ENCODE measurements at places on chromosomes 12 and 14. TPM values are rescaled to one million over a fixed set of nuclear protein-coding genes. Genes with fewer than 3 reads are reported as not detected.

- no peak for DNase-seq
These were observed 10.9 kb downstream of the NAA25 start for GRCh38 chr12:112097641-112098040.

- no peak for DNase-seq
These were observed 108.2 kb downstream of the STXBP6 start for GRCh38 chr14:24941719-24942118.

DNA sequence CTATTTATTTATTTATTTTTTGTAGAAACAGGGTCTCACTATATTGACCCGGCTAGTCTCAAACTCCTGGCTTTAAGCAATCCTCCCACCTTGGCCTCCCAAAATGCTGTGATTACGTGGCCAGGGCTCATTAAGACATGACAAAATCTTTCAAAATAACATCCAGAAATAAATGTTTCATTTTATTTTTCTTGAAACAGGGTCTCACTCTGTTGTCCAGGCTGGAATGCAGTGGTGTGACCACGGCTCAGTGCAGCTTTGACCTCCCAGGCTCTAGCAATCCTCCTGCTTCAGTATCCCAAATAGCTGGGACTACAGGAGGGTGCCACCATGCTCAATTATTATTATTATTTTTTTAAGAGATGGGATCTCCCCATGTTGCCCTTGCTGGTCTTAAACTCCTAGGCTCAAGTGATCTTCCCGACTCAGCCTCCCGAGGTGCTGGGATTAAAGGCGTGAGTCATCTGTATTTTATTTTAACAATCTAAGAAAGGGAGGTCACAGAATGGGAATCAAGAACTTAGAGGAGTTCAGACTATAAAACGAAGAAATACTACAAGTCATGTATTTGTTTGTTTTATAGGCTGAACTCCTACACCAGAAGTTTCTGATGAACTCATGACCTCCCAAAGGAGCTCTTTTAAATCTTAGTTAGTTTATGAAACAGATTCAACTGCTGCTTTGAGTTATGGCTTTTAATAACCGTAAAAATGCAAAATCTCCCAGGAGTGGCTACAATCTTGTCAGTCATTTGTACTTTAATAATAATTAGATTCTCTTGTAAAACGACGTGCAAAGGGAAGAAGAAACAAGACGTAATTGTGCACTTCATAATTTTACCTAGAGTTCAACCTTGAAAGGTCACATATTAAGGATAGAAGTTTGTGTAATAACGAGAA lies 2.1 kb upstream of the TMEM263 start:
- peak; percentile 14 for DNase-seq

DNA sequence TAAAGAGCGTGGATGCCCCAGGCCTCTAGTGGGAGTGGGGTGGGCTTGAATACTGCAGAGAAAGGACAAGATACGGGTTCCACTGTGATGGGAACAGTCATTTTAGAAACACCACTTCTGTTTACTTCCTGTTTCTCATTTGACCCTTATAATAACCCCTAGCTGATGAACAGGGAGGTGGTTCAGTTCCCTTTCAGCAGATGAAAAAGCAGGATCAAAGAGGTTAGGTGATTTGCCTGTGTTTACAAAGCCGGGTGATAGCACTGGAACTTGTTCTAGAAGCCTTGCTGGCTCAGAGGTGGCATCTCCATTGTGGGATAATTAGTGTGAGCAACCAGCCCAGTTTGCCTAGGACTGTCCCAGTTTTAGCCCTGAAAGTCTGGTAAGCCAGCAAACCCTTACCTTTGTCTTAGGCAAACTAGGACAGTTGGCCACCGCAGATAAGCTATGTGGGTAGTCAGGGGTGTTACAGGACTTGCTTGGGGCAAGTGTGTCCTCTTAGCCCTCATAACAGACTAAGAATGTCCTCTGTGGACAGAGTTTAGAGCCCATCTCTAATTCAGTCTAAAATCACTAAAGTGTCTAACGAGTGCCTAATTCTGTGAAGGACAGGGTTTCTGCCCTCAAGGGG lies 7.5 kb upstream of the LRP1-AS start:
- no peak for DNase-seq

FAM216A gene
- 33.8 TPM for total RNA-seq

GRCh38 chr12:80860928-80861327 lies 76.8 kb downstream of the LIN7A start:
- DNase-seq: no peak

GRCh38 chr14:43003845-43004244 lies 1397.2 kb downstream of the LRFN5 start:
- DNase-seq: no peak

SLC7A7 gene
- 0.51 TPM for total RNA-seq

OAS3 gene
- 35.4 TPM for total RNA-seq

DNA sequence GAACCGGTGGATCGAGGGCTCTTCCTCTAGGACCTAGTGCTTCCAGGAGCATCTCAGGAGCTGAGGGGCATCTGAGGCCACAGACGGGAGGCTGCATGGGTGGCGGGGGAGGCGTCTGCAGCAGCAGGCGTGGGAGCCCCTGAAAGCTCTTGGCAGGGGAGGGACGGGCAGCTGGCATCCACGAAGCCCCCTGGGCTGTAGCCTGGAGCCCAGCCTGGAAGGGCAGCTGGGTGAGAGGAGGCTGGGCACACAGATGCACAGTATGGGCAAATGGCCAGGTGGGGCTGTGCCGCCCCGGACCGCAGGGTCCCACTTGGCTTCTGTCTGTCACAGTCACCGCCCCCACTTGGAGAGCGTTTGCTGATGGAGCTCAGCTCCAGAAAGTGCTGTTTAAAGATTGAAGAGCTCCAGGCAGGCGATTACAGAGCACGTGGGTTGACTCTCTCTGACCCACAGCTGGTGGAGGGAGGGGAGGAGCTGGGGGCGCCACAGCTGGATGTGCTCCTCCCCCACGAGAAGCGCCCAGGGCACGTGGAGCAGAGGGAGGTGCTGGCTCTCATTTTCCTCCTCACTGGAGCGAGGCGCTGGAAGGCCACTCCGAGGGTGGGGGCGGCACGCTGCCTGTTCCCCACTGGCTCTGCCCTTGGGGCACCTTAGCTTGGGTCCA lies 155.0 kb upstream of the C14orf180 start:
- DNase-seq: no peak

DNA sequence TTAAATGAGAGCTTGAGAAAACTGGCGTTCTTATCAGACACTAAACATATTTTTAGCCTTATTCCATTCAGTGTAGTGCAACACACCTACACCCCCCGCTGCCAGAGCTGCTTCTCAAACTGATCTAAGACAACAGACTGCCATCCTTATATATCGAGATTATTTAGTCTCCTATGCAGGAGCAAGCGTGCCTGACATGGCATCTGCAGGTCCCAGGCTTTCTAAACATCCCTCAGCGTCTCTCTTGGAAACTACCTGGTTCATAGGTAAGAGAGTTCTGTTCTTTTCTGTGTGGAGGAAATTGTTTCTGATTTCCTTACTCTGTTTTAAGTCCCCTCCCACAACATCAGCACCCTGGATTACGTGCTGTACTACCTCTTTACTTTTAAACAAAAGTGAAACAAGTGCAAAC lies 117.1 kb upstream of the PTPRB start:
- DNase-seq: no peak

DNA sequence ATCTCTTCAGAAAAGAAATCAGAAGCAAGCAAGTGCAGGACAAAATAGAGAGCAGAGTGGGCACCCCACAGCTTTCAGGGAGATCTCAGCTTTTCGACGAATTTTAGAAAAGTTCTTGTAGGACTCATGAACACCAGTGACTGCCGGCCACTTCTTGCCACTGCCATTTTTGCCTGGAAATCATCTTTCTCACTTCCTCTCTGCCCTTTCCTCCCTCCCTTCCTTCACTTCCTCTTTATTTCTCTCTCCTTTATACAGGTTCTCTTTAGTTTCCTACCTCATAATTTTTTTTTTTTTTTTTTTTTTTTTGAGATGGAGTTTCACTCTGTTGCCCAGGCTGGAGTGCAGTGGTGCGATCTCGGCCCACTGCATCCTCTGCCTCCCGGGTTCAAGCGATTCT lies 185.6 kb downstream of the APAF1 start:
- DNase-seq: no peak

KRT73 gene
- total RNA-seq: not detected

DNA sequence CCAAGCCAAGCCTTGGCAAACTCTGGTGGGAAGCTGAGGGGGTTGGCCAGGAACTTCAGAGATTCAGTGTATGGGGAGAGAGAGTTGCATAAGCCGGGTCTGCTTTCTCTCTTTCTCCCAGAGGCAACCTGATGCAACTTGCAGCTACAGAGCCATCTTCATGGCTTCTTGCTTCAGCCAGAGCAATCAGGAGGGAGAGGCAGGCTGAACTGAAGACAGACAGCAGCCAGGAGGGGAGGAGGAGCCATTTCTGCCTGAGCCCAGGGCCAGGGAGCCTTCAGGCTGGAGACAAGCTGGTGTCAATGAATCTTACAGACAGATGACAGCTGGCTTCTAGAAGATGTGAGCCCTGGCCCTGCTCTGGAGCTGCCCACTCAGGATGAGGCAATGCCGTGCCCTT lies 18.7 kb downstream of the NPC2 start:
- no peak for DNase-seq

- DNase-seq: no peak
These were observed 149.2 kb upstream of the FBXO33 start for GRCh38 chr14:39581474-39581873.

GRCh38 chr14:21278632-21279031 lies 1.3 kb upstream of the RPGRIP1 start:
- DNase-seq: peak; percentile 51

OVCH1 gene
- total RNA-seq: not detected
